ENCODE measurements at places on chromosomes 12 and 14.
A peak's percentile ranks its signal among the peaks of the same experiment; 100 is the strongest.

DNA sequence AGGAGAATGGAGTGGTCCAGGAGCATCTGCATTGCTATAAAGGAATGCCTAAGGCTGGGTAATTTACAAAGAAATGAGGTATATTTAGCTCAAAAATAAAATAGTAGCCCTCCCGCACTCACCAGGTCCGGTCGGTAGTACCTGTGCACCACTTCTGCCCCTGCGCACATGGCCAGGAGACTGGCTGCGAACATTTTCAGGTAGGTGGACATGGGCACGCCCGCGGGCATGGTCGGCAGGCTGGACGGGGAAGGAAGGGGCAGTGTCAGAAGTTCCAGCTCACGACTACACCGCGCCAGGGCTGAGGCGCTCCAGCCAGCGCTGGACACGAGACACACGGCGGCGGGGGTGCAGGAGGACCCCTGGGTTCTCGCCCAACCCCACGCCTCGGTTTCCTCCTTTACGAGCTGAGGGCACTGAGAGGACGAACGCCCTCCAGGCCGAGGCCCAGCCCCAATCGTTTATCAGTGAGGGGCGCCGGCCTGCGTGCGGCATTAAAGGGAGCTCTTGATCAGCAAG, 9.1 kb upstream of the TDG start:
- DNase-seq: no peak

GRCh38 chr12:122989874-122990419, 9.5 kb downstream of the ARL6IP4 start:
- no peak for DNase-seq

- DNase-seq: no peak
Observed at GRCh38 chr12:3636328-3636727, 116.6 kb downstream of the CRACR2A start.

- DNase-seq: no peak
Observed at GRCh38 chr12:25824734-25825133, 133.7 kb upstream of the RASSF8 start.

DNA sequence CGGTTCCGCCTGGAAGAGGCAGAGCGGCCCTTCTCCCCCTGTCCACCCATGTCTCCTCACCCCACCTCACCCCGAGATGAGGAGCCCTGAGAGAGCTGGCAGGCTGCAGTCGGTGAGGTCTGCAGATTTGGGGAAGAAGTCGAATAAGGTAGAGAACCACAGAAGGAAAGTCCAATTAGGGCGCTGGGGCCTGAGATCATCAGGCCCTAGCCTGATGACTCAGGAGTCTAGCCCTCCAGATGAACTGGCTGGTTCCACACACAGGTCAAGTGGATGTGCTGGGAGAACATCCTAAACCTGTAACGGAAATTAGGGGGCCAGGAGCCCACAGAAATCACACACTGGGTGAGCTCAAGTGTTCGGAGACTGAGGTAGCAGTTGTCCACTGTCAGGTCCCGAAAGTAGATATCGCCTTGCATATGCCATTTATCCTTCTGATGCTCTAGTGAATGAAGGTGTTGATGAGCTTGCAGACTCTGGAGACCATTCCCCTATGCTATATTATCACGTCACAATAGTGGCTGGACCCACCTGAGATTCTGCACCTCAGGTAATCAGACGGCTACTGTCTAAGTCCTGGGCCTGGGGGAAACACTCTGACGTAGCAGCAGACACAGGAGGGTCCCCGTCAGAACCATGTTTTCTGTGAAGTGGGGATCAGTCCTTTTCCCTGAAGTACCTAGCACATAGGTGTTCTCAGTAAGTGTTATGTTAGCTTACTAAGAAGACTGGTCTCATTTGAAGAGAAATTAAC, 886 bp upstream of the METTL17 start:
- DNase-seq: peak; percentile 52

- peak; percentile 67 for DNase-seq
Observed at GRCh38 chr14:69008421-69008884, 29.4 kb upstream of the ACTN1 start.

DNA sequence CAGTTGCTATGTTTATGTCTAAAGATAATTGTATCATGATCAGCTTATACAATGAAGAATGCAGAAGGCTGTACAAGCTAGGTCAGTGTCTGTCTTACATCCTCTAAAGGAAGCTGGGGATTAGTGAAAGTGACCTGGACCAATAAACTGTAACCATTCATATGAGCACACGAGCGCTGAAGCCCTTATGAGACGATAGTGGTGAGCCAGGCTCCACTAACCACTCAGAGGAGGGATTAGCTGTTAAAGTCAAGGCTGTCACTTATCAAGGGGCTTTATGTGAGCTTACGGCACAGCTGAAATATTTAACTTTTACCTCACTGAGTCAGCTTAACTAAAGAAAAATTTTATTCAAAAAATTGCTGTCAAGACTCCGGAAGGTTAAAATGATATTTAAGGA, 30.3 kb downstream of the NDUFA12 start:
- DNase-seq: peak; percentile 21

- DNase-seq: peak; percentile 72
Observed at GRCh38 chr12:716506-716905, 35.9 kb upstream of the WNK1 start.

GRCh38 chr12:100913872-100914592, 119.5 kb downstream of the ANO4 start:
- DNase-seq: no peak

- peak; percentile 64 for DNase-seq
Observed at GRCh38 chr12:65878540-65878939, 54.3 kb downstream of the HMGA2 start.

- no peak for DNase-seq
Observed at GRCh38 chr14:22438742-22439141, 150.3 kb downstream of the DAD1 start.

- DNase-seq: no peak
Observed at GRCh38 chr12:470133-470532, 10.4 kb downstream of the B4GALNT3 start.

- no peak for DNase-seq
Observed at GRCh38 chr14:70190156-70190555, 1.4 kb upstream of the SLC8A3 start.

- DNase-seq: no peak
Observed at GRCh38 chr12:105198961-105199360, 37.0 kb downstream of the APPL2 start.

- peak; percentile 20 for DNase-seq
Observed at GRCh38 chr14:105419195-105420091, at the start of gene MTA1. Gene MTA1 (plus strand): TSS chr14:105419827. CDS start chr14:105420036, 209 bp downstream.

DNA sequence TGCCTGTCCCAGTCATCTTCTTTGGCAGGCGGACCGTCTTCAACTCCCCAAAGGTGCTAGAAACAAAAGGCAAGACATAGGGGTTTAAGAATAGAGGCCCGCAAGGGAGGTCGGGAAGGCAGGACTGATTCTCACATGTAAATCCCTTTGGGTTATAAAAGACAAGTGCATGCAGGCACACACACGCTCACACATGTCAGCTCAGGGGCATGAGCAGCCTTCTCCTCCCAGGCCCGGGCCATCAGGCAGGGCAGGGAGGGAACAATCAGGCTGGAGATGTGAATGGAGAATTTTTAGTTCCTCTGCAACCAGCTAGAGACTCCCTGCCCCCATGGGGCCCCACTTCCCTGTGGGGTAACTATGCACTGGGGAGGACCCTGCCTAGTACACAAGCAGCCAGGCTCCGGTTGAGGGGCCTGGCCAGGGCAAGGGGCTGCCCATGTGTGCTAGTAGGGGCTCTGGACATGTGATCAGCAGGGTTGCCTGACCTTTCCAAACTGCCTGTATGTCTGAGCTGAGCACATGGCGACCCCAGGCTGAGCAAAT, 107.2 kb downstream of the RBM19 start:
- DNase-seq: no peak

- no peak for DNase-seq
Observed at GRCh38 chr12:81401241-81401640, 323.4 kb downstream of the ACSS3 start.

GRCh38 chr14:75369506-75369905, 58.3 kb upstream of the JDP2 start:
- DNase-seq: no peak

GRCh38 chr12:53712059-53712643, 15.1 kb downstream of the CALCOCO1 start:
- no peak for DNase-seq

GRCh38 chr14:31944256-31945073, 132.6 kb upstream of the ARHGAP5 start:
- no peak for DNase-seq

GRCh38 chr14:23443411-23443812, 8.0 kb upstream of the MYH7 start:
- no peak for DNase-seq

DNA sequence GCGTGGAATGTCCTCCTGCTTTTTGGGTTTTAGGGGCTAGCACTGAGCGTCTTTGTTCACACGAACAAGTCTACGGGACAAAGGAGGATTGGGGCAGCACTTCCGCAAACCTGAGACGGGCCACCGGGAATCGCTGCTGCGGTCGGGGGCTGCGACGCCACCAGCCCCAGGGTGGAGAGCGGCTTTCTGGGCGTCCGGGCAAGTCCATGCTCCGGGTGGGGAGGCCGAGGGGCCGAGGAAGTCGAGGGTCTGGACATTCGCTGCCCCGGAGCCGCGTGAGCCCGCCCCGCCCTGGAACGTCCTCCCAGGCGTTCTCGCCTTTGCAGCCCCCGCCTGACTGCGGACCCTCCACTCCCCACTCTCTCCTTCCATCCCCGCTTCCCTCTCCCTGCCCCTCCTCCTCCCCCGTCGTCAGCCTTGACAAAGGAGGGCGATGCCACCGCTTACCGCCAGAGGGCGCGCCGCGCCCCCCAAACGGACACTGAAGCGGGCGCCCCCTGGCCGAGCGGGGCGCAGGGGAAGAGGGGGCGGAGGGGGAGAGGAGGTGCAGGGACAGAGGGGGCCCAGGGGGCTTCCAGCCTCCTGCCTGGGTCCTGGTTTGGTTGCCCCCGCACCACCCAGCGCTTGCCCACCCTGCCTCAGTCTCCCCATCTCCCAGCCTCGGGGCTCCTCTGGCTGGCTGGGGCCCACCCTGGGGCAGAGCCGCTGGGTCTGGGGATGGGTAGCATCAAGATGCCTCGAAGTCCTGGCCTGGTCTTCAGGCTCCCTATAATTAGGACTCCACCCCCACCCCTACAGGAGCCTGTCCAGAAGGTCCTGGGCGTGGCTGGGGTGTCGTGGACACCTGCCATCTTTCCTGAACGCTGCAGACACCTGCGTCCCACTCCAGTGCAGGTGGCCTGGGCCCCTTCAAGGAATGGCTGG, 39.1 kb upstream of the INF2 start:
- peak; percentile 52 for DNase-seq

GRCh38 chr14:24662753-24663152, 28.8 kb upstream of the GZMB start:
- no peak for DNase-seq

DNA sequence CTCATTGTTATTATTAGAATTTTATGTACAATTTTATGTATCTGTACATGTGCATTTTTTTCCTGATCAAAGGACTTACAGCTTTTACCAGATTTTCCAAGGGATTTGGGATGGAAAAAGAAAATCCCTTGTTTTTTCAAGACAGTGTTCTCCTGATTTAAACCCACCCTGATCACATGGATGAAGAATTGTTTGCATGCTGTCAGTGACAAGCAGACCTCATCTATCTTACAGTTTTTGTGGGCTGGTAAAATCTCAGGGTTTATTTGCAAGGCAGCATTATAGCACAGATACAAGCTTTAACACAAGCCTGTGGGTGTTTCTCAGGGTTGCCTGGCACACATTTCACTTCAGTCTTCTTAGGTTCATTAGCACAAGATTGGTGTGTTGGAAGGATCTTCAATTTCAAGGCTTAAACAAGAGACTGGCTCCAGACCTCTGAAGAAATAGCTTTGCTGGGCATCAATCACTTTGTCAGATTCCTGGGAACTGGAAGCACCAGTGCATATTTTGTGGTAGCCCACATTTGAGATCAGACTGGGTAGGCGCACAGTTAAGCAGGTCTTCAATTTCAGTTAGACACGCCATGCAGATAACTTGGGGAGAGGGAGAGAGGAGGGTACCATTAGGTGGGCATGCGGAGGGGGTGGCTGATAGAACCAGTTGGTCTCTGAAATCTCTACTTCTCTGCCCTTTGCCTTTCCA, 118.0 kb downstream of the TBX5 start:
- DNase-seq: no peak

- no peak for DNase-seq
Observed at GRCh38 chr12:19404242-19404880, 34.9 kb upstream of the AEBP2 start.

- no peak for DNase-seq
Observed at GRCh38 chr14:63012171-63012570, 33.1 kb downstream of the KCNH5 start.

DNA sequence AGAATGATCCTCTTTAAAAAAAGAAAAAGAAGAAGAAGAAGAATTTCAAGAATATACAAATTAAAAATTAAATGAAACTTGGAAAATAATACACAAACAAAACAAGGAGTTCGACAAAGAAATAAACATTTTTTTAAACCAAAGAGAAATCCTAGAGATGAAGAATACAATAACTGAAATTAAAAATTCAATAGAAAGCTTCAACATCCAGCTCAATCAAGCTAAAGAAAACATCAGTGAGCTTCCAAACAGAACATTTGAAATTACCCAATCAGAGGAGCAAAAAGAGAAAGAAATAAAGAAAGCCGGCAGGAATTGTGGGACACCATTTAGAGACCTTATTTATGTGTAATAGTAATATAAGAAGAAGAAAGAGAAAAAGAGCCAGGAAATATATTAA, 37.2 kb upstream of the RHOJ start:
- DNase-seq: no peak

GRCh38 chr12:127277882-127278281, 989.1 kb upstream of the TMEM132C start:
- DNase-seq: no peak

DNA sequence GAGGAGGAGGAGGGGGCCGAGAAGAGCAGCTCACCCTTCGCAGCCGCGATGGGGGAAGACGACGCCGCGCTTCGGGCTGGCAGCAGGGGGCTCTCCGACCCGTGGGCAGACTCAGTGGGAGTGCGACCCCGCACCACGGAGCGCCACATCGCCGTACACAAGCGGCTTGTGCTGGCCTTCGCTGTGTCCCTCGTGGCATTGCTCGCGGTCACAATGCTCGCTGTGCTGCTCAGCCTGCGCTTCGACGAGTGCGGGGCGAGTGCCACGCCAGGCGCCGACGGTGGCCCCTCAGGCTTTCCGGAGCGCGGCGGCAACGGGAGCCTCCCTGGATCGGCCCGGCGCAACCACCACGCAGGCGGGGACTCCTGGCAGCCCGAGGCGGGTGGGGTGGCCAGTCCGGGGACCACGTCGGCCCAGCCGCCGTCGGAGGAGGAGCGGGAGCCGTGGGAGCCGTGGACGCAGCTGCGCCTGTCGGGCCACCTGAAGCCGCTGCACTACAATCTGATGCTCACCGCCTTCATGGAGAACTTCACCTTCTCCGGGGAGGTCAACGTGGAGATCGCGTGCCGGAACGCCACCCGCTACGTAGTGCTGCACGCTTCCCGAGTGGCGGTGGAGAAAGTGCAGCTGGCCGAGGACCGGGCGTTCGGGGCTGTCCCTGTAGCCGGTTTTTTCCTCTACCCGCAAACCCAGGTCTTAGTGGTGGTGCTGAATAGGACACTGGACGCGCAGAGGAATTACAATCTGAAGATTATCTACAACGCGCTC, 745 bp downstream of the TRHDE start:
- peak; percentile 55 for DNase-seq

GRCh38 chr14:27392153-27392552, 794.3 kb upstream of the NOVA1 start:
- no peak for DNase-seq

- DNase-seq: peak; percentile 68
Observed at GRCh38 chr12:132445884-132446632, 43.9 kb upstream of the FBRSL1 start.

- DNase-seq: no peak
Observed at GRCh38 chr14:20680363-20680762, 4.0 kb upstream of the RNASE4 start.
